Activated CD8-positive, alpha-beta memory T cell treated with anti-CD3 and anti-CD28 coated beads for 48 hours (primary cell): ENCODE measurements at places on chromosomes 1 and 21.

- no peak for DNase-seq
These were observed 80.3 kb downstream of the DIRAS3 start for GRCh38 chr1:67970088-67970487.

- DNase-seq, result no peak
These were observed 121.2 kb upstream of the SLC44A3 start for GRCh38 chr1:94698759-94699502.

DNA sequence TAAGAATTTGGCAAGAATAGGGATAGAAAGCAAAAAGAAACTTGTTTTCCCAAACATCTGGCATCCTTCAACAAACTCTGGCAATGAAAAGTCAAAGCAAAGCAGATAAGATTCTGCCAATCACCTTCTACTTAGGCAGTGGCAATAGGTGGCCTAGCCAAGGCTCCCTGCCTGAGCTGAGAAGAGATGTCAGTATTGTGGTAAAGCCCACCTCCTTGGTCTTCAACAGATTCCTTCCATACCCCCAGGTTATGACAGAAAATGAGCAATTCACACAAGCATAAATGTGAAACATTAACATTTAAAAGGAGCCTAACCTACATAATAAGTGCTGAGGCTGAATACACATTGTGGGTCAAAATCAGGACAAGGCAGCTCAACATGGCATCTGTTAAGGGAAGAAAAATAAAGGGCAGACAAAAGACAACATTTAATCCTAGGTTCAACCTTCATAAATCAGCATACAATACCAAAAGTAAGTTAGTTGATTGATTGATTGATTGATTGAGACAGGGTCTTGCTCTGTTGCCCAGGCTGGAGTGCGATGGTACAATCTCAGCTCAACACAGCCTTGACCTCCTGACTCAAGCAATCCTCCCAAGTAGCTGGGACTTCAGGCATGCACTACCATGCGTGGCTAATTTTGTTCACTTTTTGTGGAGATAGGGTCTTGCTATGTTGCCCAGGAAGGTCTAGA, 123.1 kb downstream of the AKT3 start:
- DNase-seq, result no peak

- no peak for DNase-seq
These were observed 17.2 kb downstream of the MYBPH start for GRCh38 chr1:203158423-203158822.

DNA sequence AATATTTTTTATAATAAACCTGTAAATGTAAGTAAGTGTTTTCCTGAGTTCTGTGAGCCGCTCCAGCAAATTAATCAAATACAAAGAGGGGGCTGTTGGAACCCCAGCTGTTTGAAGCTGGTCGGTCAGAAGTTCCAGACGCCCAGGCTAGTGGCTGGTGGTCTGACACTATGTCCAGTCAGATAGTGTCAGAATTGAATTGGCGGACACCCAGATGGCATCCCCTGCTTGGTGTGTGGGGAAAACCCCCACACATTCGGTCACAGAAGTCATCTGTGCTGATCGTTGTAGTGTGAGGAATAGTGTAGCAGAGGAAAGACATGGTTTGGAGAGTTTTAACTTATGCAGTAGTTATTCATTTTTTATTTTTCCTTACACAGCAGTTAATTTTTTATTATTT, 32.4 kb downstream of the TBCE start:
- DNase-seq, result no peak

DNA sequence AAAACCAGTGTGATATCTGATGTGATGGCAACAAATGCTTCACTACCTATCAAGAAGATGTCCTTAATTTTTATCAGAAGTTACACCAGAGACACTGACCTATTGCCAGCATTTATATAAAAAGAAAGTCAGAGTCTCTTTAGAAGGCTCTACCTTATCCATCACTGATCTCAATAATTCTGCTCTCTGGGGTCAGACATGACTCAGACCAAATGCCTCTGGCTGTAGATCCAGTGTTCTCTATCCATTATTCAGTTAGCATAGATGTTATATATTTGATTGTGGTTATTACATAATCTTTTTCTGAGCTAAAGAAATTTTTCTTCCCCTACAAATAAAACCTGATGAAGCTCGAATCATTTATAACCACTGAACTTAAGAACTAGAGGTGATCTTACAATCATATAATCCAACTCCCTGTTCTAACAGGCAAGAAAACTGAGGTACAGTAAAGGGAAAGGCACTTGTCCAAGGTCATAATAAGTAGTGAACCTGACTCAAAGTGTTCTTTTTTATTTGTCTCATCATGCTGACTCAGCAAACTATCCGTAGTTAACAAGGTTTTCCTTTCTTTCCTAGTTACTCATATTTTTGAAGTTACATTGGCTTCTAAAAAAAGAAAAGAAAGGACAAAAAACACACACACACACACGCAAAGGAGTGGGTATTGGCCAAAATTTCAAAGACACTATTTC, 43.6 kb upstream of the ESRRG start:
- no peak for DNase-seq

DNA sequence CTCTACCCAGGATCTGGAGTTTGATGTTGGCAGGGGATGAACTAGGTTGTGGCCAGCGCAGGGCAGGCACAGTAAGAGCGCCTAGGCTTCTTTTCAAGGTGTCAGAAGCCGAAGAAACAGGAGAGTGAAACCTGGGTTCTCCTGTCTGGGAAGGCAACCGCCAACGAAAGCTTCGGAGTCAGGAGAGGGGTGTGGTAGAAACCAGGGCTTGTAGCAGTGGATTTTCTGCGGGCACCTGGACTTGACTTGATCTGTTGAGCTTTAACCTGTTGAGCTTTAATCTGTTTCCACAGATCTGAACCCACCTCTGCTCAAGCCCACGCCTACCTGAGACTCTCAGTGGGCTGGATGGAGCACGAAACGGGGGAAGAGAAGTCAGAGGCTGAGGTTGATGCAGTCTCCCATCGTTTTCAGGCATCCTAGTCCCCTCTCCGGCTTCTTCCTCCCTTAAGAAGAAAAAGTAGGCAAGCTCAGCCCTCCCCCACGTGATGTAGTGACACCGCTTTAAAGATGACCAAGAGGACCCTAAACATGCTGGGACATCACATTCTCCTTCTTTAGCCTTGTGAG, 9.3 kb downstream of the HLX start:
- no peak for DNase-seq

DNA sequence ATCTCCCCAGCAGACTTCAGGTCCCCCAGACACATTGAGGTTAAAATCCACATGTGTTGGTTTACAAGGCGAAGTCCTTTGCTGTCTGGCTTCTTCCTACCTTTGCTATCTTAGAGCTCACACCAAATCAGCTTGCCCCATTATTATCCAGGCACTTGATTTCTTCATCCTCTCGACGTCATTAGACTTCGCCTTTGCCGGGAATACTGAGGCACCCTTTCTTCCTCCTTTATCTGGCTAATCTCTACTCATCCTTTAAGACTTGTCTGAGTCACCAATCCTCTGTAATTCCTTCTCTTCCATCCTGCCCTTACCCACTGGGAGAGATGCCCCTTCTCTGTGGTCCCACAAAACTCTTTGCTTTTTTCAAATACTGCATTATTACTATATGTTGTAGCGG, 9.2 kb upstream of the XCL2 start:
- DNase-seq, result no peak

DNA sequence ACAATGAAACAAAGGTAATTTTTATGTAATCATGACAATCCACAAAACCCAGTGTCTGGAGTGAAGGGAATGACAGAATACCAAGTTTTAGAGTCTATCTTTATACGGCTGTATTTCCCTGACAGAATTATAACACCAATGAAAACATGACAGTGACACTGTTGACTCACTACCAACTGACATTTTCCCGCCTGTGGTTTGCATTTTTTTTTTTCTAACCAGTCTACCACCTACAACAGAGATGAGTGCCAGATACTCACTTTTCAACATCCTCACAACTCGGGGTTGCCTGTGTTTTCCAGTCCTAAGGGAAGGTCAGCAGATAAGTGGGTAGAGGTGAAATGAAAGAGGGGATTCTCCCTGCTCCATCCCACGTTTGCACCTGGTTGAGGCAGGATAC, 118.9 kb downstream of the KCNJ6 start:
- DNase-seq, result no peak

GRCh38 chr1:160082926-160083325, 1.6 kb downstream of the KCNJ9 start:
- no peak for DNase-seq

DNA sequence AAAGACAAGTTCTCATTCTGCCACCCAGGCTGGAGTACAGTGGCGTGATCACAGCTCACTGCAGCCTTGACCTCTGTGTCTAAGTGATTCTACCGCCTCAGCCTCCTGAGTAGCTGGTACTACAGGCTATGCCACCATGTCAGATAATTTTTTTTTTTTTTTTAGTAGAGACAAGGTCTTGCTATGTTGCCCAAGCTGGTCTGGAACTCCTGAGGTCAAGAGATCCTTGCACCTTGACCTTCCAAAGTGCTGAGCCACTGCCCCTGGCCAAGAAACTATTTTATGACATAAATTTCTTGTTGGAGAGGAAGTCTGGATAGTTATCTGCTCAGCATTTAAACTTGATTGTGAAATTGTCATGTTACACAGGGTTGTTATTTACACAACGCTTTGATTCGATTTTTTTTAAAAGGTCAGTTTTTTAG, 2.1 kb downstream of the SCCPDH start:
- no peak for DNase-seq

DNA sequence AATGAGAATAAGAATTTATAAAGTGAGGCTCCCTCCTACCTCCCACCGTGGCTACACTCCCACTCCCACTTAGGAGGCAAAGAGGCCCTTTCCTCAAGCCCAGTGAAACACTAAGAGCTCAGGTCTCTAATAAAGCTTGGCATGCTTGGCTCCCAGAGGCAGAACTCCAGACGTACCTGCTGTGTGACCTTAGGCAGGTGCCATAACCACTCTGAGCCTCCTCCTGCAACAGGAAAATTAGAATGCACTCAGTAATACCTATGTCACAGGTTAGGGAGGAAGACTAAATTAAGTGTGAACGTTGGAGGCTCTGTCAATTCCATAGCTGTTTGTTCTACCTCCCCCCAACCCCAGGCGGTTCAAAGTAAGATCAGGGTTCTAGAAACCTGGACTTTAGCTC, 16.5 kb upstream of the SLC26A9 start:
- DNase-seq, result no peak

GRCh38 chr1:243459059-243459458, 203.2 kb downstream of the SDCCAG8 start:
- no peak for DNase-seq

DNA sequence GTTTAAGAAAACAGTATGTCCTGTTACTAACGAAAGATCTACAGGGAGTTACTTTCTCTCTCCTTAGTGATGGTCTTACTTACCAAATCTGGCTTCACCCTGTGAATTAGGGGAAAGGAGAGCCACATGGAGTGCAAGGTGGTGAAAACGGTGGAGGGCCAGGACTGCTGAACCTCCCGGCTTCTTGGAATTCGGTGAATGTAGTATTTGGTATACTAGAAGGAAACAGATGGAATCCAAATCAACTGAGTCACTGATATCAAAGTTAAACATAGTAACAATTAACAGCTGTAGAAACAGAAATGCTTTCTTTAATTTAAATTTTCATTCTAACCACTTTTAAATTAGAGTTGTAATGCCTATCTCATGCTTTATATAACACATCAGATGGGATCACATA, 45.7 kb downstream of the ALG14 start:
- no peak for DNase-seq

DNA sequence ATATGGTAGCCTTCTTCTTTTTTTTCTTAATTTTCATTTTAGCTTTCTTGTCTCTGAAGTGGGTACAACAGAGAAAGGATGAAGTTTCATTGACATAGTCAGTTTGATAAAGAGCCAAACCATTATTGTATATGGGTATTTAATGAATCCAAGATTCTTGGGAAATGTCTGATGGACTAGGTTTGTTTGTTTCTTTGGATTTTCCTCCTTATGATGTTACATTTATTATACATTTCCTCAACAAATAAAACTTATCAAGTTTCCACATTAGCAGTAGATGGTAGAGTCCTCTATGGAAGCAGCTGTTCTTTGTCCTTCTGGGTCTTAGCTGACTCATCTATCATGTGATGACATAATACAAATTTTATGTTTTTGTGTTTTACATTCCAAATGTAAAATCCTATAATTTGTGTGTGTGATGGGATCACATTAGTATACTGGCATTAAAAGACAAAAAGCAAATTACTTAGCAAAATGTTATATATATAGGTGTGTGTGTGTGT, 6.0 kb downstream of the COL24A1 start:
- DNase-seq, result no peak

DNA sequence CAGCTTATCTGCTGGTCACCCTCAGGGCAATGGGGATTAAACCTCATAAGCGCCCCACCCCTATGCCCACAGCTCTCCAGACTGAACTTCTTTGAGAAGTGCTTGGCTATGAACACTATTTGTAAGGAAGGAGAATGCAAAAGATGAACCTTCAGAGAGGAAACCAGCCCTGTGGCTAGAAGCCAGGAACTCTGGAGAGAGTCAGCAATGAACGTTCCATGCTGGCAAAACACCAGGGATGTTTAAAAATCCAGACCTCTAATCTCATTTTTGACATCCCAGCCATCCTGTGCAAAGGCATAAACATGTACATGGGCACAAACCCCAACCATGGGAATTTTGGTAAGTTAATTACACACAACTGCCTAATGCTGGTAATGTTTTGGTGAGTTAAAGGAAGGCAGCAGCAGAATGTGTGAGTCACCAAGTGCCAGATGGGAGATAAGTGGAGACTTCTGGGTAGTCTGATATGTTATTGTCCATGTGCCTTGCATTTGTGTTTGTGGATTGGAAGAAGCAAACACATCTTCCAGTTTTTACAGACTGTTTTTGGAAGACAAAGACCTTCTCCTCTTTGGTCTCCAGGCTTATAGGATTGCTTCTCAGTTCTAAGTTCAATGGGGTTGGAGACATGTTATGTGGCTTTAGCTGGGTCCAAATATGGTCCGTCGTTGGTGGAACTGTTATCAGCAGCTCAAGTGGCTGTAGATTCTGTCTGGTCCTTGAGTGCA, 174.1 kb upstream of the ETV3 start:
- no peak for DNase-seq

DNA sequence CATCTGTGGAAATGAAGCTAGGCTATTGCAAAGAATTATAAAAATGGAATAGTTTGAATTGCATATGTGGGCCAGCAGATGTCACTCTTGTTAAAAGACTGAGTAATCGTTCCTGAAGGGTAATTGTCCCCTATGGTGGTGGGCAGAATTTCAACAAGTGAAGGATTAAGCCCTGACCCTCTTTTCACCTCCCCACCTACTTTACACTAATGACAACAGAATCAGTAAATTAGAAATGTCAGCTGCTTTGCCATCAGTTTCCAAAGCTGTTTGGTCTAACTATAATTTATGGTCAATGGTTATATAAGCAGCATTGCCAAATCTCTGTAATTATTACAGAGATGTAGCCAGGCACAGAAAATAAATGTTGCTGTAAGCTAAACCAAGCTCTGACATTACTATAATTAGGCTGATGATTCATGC, 898.6 kb downstream of the AMY1C start:
- no peak for DNase-seq

- no peak for DNase-seq
These were observed 177.1 kb downstream of the GABPA start for GRCh38 chr21:25911730-25912401.

GRCh38 chr1:233410906-233411305, 83.4 kb downstream of the MAP3K21 start:
- no peak for DNase-seq
